ENCODE measurements at places on chromosomes 7 and 10.

GRCh38 chr10:34047389-34047788, 712.9 kb upstream of the NRP1 start:
- no peak for DNase-seq

DNA sequence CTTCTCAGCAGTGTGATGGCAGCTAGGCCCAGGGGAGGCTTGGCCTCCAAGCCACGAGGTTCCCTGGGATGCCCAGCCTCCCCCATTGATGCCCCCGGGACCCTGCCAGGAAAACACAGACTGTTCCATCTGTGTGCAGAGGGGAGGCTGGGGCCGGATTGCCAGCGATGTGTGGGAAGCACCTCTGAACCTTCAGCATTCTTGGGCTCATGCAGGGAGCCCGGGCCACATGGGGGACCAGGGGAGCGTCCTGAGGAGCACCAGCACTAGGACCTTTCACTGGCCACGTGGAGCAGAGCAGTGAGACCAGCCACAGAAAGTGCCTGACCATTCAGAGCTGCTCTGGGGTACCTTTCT, 2.6 kb downstream of the IMPDH1 start:
- no peak for DNase-seq

- no peak for DNase-seq
Observed at GRCh38 chr7:131105294-131105798, 222.3 kb upstream of the MKLN1 start.

- DNase-seq = no peak
Observed at GRCh38 chr10:43667317-43667731, 18.6 kb upstream of the ZNF32 start.

DNA sequence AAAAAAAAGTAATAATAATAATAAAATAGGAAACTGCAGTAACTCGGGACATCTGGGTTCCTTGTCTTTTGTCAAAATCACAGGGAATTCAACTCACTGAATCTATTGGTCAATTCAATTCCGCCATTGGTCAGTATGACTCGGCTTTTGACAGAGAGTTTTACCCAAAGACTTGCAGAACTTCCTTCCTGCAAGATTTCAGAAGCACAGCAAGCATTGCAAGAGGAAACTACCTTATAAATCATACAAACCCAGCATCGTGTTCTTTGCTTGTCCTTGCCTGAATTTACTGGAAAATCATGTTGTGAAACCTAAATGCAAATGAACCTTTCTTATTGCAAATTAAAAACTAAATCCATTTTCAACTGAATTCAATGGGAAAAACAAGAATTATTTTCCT, 15.5 kb downstream of the KLF6 start:
- DNase-seq = no peak

DNA sequence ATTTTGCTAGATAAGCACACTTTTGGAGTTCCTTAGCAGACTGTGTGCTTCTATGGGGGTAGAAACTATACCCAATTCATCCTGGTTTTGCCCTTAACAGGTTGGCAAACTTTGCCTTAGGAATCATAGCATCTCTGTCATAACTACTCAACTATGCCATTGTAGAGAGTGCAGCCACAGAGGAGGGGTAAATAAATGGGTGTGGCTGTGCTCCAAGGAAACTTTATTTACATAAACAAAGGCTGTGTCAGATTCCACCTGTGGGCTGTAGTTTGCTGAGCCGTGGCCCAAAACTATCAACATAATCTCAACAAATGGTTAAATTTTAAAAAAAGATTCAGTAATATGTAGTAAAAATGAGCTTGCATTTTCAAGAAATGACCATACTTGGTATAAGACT, 51.6 kb upstream of the LAMB1 start:
- no peak for DNase-seq
